Right renal cortex interstitium (tissue), 3 donors: ENCODE measurements at places on chromosomes 4 and X. TPM values are rescaled to one million over a fixed set of nuclear protein-coding genes. Genes with fewer than 3 reads are reported as not detected.

GRCh38 chr4:139907001-139907809 lies 241.6 kb downstream of the MGST2 start:
- no peak for DNase-seq

GRCh38 chr4:78331965-78332364 lies 219.6 kb upstream of the ANXA3 start:
- DNase-seq, result no peak

DNA sequence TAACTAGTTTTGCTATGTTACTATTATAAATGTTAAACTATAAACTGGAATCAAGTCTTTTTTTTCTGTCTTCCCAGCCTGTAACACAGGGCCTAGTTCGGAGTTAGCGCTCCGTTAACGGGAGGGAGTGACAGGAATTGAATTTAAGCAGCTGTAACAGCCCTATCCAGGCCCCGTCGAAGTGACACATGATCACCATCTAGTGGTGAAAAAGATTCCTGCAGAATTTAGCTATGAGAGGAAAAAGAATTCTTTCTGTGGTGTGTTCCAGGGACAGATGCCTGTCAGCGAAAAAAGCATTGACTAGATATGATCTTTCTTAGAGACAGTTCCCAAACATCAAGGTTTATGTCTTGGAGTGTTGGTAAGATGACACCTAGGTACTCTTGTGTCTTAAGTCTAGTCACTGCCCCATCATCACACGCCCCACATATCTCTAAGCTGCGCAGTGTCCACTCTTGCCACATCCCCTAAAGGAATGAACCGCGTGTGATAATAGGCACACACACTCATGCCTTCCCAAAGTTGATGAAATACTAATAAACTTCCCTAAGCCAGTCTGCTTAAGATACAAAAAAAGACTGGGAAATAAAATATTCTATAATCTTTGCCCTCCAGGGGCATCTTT lies 2.1 kb downstream of the GAB3 start:
- no peak for DNase-seq

GRCh38 chr4:168743601-168744000 lies 246.7 kb downstream of the PALLD start:
- no peak for DNase-seq

GRCh38 chr4:113847710-113848109 lies 86.2 kb upstream of the CAMK2D start:
- DNase-seq, result no peak

DNA sequence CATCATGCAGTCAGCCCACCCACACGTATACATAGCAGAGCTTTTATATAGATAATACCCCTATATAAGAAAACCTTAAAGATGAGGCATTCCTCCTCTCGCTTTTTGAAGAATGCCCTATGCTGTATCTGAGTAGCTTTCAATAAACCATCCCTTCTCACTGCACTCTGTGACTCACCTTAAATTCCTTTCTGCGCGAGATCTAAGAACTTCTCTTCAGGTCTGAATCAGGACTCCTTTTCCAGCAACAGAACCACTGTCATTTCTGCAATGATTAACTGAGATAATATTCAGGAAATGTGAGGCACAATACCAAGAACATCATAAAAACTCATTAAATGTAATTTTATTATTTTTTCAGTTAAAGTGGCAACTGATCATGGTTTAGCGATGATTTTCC lies 76.4 kb upstream of the DCLK2 start:
- DNase-seq, result no peak

DNA sequence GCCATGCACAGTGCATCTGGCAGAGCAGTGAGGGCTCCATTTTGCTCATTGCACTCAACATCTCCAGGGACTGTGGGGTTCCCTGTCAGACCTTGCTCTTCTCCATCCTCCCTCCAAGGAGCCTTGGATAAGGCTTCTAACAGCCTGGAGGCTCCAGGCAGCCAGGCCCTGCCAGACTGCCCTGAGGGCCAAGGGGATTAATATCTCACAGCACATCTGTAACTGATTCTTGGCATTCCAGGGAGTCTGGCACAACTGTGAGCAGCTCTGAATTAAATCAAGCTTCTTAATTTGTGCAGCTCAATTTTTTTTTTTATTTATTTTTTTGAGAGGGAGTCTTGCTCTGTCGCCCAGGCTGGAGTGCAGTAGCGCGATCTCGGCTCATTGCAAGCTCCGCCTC lies 224.5 kb upstream of the PGRMC2 start:
- DNase-seq, result no peak

GRCh38 chr4:6199422-6199921 lies 877 bp downstream of the JAKMIP1 start:
- no peak for DNase-seq

DNA sequence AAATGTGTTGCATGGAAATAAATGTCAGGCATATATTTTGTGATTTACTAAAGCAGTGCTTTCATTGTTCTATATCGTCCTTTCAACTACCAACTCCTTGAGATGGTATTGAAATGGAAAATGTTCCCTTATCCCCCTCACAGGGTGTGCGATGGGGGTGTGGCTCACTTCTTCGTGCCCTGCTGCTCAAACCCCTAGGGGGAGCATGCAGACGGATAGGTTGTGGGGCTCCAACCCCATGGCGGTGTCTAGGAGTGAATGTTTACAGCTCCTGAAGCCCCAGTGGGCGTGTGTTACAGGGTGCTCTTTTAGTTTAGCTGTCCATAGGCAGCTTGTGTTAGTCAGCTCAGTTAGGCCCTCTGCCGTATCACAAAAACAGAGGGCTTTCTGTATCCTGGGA lies 287.7 kb upstream of the EMCN start:
- DNase-seq, result no peak

Gene MAP3K15
- 4.2 TPM for polyA plus RNA-seq
